Esophagus mucosa (tissue), 1 donor: ENCODE measurements at places on chromosomes 1 and 21. TPM values are rescaled to one million over a fixed set of nuclear protein-coding genes. Genes with fewer than 3 reads are reported as not detected.

DNA sequence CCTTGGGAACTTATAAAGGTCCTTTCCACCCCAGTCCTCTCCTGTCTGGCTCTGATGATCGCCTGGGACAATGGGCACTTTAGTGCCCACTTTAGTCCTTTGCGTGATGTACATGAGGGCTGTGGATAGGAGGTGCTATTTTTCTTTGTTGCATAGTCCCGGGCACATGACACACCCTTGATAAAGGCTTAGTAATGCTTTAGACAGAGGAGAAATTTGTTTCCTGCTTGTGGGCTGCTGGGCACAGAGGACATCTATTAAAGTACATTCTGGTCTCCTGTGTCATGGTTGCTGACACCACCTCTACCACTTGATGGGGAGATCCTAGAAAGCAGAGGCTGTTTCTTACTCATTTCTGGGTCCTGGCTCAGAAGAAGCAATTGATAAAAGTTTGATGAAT, 5.4 kb upstream of the KNCN start:
- ATAC-seq, result peak; percentile 78

- no peak for ATAC-seq
These were observed 767.0 kb downstream of the MRPL39 start for GRCh38 chr21:24840287-24840686.

GNG12 gene
- total RNA-seq, result 73.2 TPM

GRCh38 chr1:247857069-247857984, at the start of gene TRIM58:
Gene TRIM58 (plus strand): TSS chr1:247857187. CDS start chr1:247857247, 60 bp downstream.
- ATAC-seq, result peak; percentile 10

PGBD5 gene
- 6.4 TPM for total RNA-seq

- ATAC-seq, result no peak
These were observed 55.0 kb upstream of the SERBP1 start for GRCh38 chr1:67485046-67485811.

ANGPTL1 gene
- 4.1 TPM for total RNA-seq

DNA sequence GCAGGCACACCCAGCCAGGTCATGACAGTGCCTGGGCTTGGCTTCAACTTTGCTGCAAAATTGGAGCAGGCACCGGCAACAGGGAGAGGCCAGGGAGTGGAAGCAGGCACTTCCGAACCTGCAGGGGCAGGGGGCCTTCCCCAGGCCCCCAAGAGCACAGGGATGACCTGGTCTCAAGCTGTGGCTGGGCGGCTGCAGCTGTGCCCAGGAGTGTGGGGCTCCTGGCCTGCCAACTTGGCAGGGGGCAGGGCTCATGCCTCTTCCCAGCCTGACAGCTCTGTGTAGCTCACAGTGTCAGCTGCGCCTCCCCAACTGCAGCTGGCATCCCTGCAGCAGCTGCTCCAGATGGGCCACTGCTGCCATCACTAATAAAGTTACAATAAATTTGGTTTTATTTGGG, 51.5 kb upstream of the SCYL3 start:
- ATAC-seq, result no peak

NPR1 gene
- total RNA-seq, result 1.8 TPM

GRCh38 chr1:42613803-42614131, 44.5 kb upstream of the PPIH start:
- ATAC-seq, result no peak

DNA sequence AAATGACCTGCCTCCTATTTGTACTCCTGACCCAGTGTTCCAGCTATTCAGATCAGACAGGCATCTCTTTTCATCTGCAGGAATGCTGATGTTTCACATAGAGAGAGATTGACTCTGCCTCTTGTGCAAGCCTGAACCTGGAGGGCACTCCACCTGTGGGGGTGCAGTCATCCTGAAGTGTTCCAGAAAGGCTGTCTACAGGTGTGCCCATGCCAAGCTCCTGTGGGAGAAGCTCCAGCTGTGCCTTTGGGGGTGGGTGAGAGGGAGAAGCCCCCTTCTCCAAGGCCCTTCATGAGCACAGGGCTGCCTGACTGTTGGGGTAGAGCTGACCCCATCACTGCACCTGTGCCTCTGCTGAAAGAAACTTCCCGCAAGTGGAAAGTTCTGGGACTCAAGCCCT, 22.8 kb downstream of the IFI44 start:
- ATAC-seq, result no peak

GRCh38 chr1:108639899-108640560, 20.9 kb downstream of the HENMT1 start:
- no peak for ATAC-seq

GRCh38 chr1:17066361-17067068, 12.7 kb upstream of the SDHB start:
- no peak for ATAC-seq

- no peak for ATAC-seq
These were observed 340.1 kb upstream of the ESRRG start for GRCh38 chr1:217063172-217063908.

GRCh38 chr1:154719586-154720327, 111.8 kb upstream of the ADAR start:
- ATAC-seq, result no peak

DNA sequence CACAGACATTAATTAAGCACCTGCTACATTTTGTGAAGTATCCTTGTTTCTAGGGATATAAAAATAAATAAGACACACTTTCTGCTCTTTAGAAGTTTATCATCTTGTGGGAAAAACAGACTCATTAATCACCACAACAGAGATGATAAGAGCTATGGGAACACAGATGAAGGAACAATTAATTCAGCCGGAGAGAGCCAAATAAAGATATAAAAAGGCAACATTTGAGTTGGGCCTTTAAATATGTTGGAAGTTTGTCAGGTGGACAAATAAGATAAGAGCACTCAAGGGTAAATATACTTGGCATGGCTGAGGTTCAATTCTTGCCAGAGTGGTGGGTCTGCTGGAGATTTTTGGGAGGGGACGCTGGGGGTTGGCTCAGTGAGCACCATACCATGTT, 34.2 kb upstream of the VTCN1 start:
- ATAC-seq, result no peak

- no peak for ATAC-seq
These were observed 67.4 kb upstream of the PODN start for GRCh38 chr1:52994656-52995055.

GRCh38 chr21:20662514-20662913, 335.7 kb upstream of the NCAM2 start:
- no peak for ATAC-seq

GRCh38 chr1:226365831-226366231, 42.1 kb downstream of the PARP1 start:
- no peak for ATAC-seq

ALX3 gene
- total RNA-seq, result not detected

- no peak for ATAC-seq
These were observed 3.0 kb downstream of the ANKRD45 start for GRCh38 chr1:173666646-173667045.

SH2D1B gene
- 3.4 TPM for total RNA-seq

LY9 gene
- 0.20 TPM for total RNA-seq

GRCh38 chr1:10924030-10924429, 88.4 kb upstream of the TARDBP start:
- ATAC-seq, result no peak

CCDC185 gene
- total RNA-seq, result 0.24 TPM

ZNF697 gene
- 1.00 TPM for total RNA-seq

DNA sequence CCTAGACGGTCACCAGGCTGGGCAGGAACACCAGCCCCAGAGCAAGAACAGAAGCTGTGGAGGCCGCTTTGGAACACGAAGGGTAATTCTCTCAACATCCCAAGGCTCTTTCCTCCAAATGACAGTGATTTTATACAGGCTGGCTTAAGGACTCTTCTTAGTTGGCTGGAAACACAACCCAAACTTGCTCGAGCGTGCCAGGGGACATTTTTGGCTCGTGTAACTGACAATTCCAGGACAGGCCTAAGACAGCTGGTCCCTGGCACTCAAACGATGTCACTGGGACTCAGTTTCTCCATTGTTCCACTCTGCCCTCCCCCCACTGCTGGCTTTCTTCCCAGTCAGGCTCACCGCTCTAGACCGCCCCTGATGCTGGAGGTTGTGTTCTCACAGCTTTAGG, 164.7 kb downstream of the NPHP4 start:
- no peak for ATAC-seq

GRCh38 chr21:42127164-42128150, 56.3 kb downstream of the UMODL1 start:
- ATAC-seq, result no peak

FNDC5 gene
- not detected for total RNA-seq

DNA sequence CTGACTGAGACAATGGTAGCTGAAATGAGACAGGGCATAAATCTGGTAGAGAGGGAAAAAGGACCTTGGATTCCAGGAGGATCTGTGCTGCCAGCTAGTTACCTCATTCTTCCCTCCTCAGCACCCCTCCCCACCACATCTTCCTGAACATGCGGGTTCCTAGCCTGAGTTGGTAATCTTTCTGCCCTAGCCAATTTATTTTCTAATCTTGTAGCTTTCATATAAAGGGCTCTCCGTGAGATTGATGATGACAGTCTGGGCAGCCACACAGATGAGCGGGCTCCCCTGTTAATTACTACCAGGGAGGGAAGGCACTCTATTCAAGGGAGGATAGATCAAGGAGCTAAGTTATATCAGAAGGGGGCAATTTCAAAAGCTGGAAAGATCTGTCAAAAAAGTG, 20.2 kb downstream of the ARHGEF11 start:
- no peak for ATAC-seq

GRCh38 chr1:156436141-156437036, 64.2 kb downstream of the MEF2D start:
- ATAC-seq, result no peak

GRCh38 chr1:157958263-157958662, 35.2 kb upstream of the KIRREL1 start:
- no peak for ATAC-seq

DNA sequence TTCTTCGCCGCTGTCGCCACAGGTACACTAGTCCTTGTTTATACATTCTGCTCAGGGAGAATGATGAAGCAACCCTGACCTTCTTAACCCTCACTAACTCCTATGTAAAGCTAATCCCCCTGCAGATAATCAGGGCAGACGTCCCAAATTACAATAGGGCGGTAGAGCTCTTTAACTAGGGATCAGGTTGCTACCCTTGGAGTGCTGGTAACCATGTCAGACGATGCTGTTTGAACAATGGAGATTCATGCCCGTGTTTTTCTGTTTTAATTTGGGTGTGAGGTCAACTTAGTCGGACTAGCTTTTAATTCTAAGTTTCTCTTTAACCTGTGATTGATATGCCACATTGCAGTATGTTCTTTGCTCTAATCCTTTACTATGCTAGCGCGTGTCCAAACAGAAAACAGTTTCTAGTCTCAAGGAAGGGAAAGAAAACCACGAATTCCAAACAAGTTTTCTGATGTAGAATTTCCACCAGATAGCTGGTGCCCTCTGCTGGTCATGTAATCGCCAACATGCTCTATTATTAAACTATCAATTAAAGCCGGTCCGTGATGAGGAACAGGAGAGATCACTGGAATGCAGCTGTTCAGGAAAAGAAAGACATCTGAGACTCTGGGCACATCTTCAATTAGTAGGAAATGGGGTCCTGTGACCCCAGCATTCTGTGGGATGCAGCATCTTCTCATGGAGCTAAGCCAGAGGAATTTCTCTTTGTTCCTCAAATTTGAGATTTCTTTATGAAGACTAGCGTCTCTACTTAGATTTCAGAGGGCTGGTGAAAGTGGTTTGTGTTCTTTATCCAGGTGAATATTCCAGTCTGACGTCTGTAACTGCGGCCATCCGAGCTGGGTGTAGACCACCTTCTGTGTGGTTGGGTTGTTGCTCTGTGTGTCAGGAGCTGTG, 18.3 kb upstream of the VAMP3 start:
- ATAC-seq, result peak; percentile 61

DNA sequence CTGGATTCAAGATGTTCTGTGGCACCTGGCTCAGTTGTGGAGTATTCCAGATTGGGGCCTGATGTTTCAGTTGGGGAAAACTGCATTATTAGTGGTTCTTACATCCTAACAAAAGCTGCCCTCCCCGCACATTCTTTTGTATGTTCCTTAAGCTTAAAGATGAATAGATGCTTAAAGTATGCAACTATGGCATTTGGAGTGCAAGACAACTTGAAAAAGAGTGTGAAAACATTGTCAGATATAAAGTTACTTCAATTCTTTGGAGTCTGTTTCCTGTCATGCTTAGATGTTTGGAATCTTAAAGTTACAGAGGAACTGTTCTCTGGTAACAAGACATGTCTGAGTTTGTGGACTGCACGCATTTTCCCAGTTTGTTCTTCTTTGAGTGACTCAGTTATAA, 7.2 kb downstream of the FPGT start:
- ATAC-seq, result no peak

- ATAC-seq, result no peak
These were observed 546 bp upstream of the ZNF697 start for GRCh38 chr1:119648620-119649004.

DNA sequence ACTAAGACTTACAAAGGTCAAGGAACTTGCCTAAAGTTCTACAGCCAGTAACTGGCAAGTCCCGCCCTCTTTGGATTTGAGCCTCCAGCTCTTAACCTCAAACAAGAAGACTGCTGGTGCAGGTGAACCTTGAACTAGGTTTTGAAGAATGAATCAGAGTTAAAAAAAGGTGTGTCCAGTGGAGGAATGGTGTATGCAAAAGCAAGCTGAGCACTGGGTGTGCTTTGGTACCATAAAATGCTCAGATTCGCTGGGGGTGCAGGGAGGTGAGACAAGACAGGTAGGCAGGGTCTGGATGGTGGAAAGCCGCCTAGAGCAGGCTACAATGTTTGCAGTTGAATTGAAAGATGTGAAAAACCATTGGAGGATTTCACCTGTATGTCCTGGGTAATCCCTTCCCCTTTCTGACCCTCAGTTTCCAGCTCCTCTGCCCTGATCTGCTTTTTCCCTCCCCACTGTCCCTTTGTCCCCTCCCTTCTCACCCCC, 39.8 kb downstream of the FOXD2 start:
- peak; percentile 45 for ATAC-seq

- ATAC-seq, result no peak
These were observed 46.2 kb downstream of the USP25 start for GRCh38 chr21:15775981-15776380.

PLA2G2D gene
- 0.20 TPM for total RNA-seq

DNA sequence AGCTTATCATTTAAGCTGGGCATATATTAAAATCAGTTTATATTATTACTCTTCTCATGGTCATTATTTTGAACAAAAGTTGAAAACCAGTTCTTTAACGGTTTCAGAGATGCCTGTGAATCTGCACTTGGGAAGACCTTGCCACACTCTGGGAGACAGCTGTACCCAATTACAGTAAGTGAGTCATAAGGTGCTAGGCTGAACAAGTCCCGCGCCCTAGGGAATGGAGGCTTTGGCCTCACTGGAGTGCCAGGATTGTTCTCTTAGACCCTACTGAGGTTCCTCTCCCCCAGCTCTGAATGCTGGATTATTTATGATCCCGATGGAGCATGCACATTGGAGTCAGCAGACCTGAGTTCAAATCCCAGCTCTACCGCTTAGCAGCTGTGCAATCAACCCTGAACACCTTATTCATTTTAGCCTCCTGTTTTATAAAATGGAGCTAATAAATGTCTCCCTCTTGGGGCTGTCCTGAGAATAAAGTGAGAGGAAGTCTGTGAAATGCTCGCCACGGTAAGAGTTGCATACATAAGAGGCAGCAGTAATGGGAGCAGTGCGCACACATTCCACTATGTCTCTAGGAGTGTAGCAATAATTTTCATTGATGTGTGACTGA, 266.2 kb downstream of the FOXD2 start:
- ATAC-seq, result peak; percentile 67

- no peak for ATAC-seq
These were observed 2.4 kb downstream of the NTRK1 start for GRCh38 chr1:156862997-156863599.

C1orf141 gene
- total RNA-seq, result not detected
